Midbrain (tissue), 1 donor: ENCODE measurements at places on chromosomes 2 and 18.
A peak's percentile ranks its signal among the peaks of the same experiment; 100 is the strongest.

- no peak for DNase-seq
Observed at GRCh38 chr2:190840569-190841172, 40.0 kb upstream of the GLS start.

DNA sequence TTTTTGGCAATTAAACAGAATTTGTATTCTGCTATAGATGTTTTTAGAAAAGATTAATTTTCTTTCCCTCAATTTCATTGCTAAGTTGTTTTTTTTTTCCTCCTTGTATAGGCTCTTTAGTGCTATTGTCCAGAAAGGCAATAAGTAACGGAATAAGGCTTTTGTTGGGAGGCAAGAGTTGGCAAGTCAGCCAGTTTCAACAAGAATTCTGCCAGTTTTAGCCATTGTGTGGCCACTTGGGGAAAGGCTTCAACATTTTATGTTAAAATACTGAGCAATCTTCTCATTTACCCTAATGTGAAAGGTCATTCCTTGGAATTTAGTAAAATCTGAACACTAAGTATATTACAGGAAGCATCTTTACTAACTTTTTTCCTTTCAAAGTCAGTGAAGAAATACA, 9.6 kb downstream of the CALCRL start:
- DNase-seq: peak; percentile 19

DNA sequence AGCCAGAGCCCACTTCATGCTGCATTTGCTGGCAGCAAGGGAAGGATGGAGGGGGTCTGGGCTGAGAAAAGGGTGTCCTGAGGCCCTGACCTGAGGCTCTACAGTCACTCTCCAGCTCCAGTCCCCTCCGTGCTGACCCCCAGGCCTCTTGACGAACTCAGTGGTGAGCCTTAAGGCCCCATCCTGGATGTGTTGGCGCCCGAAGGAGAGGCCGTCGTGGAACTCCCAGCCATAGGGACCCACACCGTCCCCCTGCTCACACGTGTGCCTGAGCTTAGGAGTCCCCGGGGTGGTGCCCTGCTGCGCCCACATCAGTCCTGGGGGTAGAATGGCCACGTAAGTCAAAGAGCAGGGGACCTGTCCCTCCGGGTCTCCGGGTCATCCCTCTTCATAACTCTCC, 776 bp downstream of the MOGS start:
- DNase-seq: no peak

DNA sequence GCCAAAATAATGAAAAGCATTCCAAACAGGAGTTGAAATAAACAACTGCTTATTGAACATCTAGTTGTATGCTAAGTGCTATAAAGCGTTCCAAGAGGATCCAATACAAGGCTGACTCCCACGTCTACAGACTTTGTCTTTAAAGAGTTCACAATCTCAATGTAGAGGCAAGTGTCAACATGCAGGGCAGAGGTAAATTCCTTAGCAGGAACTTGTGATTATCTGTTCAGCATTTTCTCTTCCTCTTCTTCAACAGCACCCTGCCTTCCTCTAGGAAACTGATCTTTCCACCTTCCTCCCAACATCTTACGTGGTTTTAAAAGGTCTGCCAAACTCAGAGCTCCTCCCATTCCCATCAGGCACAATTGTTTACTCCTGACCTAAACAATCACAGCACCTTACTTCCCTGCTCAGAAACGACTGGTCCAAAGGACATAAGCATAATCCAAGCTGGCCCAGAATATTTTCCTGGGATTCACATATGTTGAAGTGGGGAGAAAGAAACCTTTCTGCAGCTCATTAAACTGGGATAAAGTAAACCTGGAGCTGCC, 83.9 kb downstream of the ITSN2 start:
- no peak for DNase-seq

GRCh38 chr18:33839452-33840211, 261.6 kb downstream of the ASXL3 start:
- DNase-seq: peak; percentile 41

GRCh38 chr2:27730980-27731691, 40.4 kb upstream of the MRPL33 start:
- no peak for DNase-seq

DNA sequence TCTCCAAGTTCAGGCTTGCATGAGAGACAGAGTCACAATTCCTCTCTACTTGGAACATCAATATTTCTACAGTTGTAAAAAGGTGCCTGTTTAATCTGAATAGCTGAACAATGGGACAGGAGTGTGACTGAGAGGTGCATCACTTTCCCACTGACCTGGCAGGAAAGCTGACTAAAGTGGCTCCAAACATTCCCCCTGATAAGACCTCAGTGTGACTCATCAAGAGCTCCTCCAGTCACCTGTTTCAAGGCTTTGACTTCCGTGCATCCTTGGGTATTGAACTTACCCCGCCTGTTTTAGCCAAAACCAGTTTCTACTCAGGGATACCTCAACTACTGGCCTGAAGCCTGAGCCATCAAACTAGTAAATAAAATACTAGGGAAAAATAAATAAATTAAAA, 453.9 kb upstream of the DDX18 start:
- no peak for DNase-seq

DNA sequence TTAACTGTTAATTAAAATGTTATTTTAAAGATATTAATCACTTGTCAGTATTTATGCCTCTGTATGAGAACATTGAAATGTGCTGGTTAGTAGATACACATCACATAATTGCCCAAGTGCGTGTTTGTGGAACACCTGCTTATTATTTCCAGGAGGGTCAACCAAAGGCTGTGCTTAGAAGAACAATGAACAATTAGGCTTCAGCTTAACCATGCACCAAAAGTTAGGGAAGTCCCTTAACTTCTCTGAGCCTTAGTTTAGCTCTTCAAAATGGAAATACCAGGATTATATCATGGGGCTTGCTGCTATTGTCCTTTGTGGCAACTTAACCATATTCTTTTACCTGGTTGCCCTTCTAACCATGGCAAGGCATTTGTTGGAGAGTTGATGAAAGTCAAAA, 43.0 kb upstream of the PLA2R1 start:
- no peak for DNase-seq

DNA sequence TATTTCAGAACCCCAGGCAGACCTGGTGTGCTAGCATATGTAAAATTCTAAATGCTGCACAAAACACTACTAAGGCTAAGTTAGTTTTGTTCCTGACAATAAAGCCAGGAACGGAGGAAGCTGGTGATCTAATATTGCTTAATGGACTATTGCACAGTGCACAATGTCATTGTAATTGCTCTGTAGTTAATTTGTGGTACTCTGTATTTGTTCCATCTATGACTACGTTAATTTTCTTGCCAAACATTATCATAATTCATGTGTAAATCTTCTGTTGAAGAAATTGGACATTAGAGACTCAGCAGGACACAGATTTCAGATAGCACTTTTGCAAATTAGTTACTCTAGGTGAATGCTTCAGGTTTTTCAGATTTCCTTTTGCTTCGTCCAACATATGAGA, 232.3 kb downstream of the RIT2 start:
- no peak for DNase-seq

DNA sequence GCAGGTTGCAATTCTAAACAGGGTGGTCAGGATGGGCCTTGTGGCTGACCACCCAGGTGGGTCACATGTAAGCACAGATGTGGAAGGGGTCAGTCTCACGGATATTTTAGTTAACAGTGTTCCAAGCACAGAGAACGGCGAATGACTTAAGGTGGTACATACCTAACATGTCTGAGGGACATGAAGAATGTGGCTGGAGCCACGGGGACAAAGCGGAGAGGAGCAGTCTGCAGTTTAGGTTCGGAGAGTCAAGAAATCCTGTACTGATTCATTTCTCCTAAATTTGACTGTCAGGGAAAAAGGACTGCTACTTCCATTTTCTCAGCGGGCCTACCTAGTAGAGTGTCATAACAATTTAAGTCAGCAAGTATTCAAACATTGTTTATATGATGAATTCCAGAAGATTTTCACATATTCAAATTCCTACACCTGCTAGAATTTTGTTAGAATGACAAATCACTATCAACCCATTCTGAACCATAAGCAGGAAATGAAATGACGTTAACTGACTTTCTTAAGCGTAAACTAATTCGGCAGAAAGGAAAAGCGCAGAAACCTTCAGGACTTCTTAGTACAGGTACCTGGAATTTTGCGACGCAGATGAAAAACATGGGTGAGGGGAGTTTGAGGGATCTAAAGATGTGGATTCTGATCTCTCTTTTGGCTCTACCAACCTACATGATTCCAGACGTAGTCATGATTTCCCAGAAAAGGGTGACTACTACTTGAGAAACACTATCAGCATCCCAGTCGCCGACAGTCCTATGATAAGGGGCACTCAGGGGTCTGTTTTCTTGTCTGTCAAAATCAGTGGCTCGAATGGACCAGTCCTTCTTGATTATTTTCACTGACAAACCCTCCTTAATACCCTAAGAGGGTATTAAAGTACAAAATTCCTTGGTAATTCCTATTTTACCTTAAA, 41.3 kb downstream of the PTPN2 start:
- DNase-seq: no peak

- DNase-seq: no peak
Observed at GRCh38 chr2:150732064-150732463, 244.6 kb upstream of the RND3 start.

DNA sequence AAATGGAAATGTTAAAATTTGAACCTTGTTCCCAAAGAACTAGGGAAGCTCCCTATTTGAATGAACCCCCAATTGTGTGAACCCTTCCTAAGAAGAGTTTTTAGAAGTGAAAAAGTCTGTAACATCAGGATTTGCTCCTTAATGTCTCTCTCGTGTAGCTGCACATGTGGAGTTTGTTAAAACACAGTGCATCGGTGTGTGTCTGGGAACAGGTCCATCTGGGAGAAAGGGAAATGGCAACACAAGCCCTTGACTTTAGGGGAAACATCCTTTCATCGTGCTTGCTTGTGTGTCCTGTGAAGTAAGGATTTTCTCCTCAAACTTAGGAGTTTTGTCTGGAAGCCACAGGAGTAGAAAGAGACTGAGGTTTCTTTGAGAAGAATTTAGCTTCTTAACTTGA, 203.9 kb downstream of the PRKCE start:
- no peak for DNase-seq

DNA sequence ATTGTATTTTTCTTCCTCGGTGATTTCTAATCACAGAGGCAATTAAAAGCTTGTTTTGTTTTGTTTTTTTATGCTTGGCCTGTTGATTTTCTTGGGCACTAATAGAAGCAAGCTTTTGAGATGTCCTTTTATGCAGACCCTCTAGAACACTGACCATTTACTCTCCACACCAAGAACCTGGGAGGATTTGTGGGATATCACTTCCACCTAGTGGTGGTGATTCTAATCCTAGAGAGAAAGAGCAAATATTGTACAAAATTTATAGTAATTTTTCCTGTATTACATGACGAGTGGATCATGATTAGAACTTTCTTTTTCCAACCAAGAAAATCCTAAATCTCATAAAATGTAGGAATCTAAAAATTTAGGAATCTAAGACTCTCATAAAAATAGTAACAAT, 23.4 kb downstream of the NEMP2 start:
- DNase-seq: peak; percentile 34

GRCh38 chr18:32956591-32957315, 183.9 kb upstream of the KLHL14 start:
- no peak for DNase-seq

DNA sequence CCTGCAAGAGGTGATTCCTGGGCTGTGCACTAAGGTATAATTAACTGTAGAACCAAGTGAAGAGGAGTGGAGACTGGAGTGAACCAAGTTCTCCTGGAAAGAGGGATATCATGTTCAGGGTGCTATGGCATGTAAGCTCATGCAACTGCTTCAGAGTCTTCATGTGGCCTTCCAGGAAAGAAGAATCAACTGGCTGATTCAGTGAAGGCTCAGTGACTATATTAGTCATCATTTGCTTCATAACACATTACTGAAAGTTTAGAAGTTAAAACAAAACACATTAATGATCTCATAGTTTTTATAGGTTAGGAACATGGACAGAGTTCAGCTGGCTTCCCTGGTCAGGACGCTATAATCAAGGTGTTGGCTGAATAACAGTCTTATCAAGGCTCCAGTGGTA, 1200.8 kb upstream of the GYPC start:
- no peak for DNase-seq
